Posterior vena cava (tissue), 2 donors: ENCODE measurements at places on chromosomes 4 and X. TPM values are rescaled to one million over a fixed set of nuclear protein-coding genes. Genes with fewer than 3 reads are reported as not detected.
A peak's percentile ranks its signal among the peaks of the same experiment; 100 is the strongest.

GRCh38 chr4:155426953-155427352 is 50.2 kb upstream of the MAP9 start:
- DNase-seq, result no peak

DNA sequence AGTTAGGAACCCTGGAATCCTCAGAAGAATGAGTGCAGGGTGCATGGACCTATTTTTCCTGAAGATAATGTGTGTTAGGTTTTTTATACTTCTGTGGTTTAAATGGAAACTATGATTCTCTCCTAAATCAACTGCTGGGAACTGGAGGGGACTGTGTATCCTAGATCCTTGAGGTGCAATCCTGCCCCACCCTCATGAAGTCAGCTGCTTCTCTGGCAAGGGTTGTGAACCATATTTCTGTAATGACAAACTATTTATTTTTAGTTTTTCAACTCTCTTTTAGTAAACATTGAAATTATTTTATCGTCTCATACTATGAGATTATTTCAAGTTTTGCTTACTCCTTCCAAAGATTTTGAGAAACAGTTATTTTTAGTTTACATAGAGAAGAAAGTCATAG is 25.8 kb upstream of the VEGFC start:
- no peak for DNase-seq

DIPK2B gene
- total RNA-seq, result 27.6 TPM

DNA sequence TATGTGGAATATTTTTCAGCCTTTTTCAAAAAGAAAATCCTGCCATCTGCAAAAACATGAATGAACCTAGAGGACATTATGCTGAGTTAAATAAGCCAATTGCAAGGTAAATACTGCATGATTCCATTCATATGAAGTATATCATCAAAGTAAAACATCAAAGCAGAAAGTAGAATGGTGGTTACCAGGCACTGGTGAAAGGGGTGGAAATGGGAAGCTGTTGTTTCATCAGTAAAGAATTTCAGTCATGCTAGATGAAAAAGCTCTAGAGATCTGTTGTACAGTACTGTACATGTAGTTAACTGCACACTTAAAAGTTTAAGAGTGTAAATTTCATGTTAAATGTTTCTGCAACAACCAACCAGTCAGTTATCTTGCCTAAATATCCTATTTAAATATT is 196.8 kb upstream of the ADGRL3 start:
- DNase-seq, result no peak

- DNase-seq, result no peak
Measured at GRCh38 chr4:186541801-186542200, 13.6 kb downstream of the MTNR1A start.

ODAPH gene
- not detected for total RNA-seq

CLDN34 gene
- not detected for total RNA-seq

GRCh38 chr4:13316354-13316753 is 167.8 kb downstream of the RAB28 start:
- no peak for DNase-seq

DNA sequence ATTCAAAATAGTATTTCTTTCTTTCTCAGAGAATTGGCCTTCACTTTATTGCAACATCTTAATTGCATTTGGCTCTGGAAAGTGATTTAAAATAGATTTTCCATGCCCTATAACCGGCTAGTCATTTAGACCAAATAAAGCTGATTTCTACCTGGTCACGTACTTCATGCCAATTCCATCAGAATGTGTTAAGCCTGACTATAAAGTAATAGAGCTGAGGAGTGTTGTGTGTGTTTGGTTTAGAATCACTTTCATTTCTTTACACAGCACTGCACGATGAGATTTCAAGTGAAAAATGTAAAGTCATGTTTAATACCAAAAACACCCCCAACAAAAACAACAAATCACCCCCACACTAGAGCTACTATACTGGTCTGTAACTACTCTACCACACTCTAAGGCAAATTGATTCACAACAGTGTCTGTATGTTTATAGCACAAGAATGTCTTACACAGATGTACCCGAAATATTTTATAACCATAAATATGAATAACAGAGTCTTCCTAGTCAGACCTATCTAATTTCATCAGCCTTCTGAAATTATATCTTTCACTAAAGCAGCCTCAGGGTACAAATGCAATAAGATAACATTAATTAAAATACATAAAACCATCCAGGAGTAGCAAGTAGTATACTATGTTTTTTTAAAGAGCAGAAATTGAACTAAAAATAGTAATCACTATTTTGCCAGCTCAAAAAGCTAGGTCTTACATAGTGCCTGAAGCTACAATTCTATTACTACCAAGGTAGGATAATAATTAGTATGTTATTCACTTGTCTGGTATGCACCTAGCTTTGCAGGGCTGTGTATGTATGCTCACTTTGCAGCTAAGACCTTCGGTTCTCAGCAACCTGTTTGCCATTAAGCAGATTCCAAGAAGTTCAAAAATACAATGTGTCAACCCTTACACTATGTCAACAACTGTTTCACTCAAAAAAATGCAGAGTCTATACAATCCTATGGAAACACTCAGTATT is 28.4 kb downstream of the APBB2 start:
- no peak for DNase-seq

ENPP6 gene
- total RNA-seq, result 0.83 TPM

GRCh38 chrX:39473812-39474211 is 623.9 kb downstream of the BCOR start:
- DNase-seq, result no peak

PDE5A gene
- total RNA-seq, result 80.4 TPM

DNA sequence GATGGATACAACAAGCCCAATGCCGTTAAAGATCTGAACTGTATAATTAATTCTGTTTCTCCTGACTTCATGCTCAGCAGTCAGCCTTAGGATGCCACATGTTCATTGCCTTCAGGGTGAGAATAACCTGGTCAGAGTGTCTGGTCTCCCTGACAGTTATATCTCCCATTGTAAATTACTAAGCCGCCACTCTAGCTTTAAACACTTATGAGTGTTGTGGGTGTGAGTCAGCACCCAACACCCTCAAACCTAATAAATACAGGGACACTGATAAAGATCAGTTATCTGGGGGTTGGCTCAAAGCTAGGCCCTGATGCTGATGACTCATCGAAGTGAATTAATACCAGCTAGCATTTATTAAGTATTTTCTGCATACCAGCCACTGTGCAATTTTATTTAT is 64.9 kb upstream of the DYNLT3 start:
- DNase-seq, result no peak

DNA sequence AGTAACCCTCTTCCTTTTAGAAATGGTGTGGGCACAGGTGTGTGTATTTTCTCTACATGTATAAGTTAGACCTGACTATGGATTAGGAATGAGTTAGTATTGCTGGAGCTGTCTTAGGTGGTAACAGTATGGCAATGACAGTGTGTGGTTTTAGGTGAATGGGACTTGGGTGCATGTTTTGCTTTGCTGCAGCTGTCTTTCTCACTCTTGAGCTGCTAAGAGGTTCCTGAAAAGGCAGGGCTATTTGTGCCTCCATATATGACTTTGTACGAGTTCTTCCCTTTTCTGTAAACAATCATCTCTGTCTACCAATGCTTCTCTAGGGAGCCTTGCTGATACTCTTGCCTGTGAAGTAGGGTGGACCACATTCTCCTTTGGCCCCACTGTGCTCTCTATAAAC is 234.8 kb upstream of the HHIP start:
- DNase-seq, result no peak

GRCh38 chrX:111265486-111265885 is 4.8 kb downstream of the CAPN6 start:
- no peak for DNase-seq

- peak; percentile 36 for DNase-seq
Measured at GRCh38 chrX:926991-927390, 285.5 kb downstream of the CRLF2 start.

GRCh38 chr4:144985531-144985930 is 112.5 kb downstream of the ANAPC10 start:
- DNase-seq, result no peak
